ENCODE measurements at places on chromosomes 6 and 20.

- DNase-seq = no peak
Observed at GRCh38 chr20:48723308-48724264, 104.2 kb downstream of the PREX1 start.

GRCh38 chr6:3612341-3613041 is 139.0 kb downstream of the PXDC1 start:
- DNase-seq = no peak

DNA sequence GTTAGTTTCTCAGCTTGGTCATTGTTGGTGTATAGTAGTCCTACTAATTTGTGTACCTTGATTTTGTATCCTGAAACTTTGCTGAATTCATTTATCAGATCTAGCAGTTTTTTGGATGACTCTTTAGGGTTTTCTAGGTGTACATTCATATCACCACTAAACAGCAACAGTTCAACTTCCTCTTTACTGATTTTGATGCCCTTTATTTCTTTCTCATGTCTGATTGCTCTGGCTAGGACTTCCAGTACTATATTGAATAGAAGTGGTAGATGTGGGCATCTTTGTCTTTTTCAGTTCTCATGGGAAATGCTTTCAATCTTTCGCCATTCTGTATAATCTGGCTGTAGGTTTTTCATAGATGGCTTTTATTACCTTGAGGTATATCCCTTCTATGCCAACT is 61.3 kb upstream of the HEY2 start:
- no peak for DNase-seq

DNA sequence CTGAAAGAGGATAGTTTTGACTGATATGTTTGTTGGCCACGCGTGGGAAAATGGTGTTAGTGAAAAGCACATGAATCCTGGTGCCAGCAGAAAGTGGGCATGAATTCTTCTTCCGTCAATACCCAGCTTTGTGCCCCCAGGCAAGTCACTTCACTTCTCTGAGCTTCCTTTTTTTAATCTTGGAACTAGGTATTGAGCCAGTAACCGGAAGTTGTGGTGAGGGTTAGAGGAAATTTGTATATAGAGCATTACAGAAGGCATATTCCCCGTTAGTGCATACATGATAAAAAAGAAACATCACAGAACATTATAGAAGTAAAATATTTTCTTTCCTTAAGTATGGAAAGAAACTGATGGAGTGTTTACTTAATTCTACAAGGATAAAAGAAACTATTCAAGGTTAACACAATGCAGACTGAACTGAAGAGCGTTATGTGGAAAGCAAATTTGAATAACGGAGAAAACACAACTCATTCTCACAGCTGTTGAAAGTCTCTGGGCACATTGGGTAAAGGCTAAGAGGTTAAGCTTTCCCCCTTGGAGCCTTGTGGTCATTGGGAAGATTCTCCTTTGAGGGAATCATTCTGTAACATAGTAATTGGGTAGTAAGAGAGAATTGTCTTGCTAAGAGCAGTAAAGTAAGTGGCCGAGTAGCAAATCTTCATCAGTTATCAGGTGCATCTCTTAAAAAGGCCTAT is 223.1 kb downstream of the BCAS1 start:
- no peak for DNase-seq

DNA sequence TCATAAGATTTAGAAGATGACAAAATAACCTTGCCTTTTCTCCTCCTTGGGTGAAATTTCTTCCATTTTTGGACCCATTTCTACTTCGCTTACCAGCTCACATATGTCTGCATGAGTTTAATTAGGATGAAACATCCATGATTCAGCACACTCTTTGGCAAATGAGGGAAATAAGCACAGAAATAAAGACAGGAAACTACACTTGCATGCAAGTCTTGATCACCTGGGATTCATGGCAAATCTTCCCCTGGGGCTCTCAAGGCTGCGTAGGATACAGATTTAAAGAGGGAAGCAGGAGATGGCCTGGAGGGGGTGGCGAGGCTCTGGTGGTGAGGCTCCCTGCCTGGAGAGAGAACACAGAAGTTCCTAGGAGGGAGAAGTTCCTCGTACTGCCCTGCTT is 147.8 kb downstream of the EDN3 start:
- no peak for DNase-seq

GRCh38 chr6:17589406-17590096 is 10.6 kb upstream of the FAM8A1 start:
- DNase-seq = no peak

DNA sequence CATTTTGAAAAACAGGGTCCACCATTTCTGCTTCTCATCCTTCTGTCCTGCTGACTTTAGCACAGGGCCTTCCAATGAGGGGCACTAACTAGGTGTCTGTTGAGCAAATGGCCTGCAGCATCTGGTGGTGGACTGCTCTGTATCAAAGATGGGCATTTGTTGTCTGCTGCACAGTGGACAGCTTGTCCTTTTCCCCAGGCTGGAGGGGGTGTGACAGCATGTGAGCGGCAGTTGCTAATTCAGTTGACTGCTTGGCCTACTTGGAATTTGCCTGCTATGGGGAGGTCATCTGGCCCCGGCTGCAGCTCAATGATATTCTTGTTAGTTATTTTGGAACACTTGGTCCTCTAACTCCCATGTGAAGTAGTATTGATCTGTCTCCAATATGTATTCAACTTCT is 93.7 kb downstream of the SH3BGRL2 start:
- no peak for DNase-seq

GRCh38 chr6:82954356-82954755 is 111.3 kb downstream of the UBE3D start:
- no peak for DNase-seq
